Fibroblast of skin of left biceps (primary cell): ENCODE measurements at places on chromosomes 4 and X.

- DNase-seq: no peak
These were observed 200.3 kb upstream of the NHS start for GRCh38 chrX:17174671-17175070.

DNA sequence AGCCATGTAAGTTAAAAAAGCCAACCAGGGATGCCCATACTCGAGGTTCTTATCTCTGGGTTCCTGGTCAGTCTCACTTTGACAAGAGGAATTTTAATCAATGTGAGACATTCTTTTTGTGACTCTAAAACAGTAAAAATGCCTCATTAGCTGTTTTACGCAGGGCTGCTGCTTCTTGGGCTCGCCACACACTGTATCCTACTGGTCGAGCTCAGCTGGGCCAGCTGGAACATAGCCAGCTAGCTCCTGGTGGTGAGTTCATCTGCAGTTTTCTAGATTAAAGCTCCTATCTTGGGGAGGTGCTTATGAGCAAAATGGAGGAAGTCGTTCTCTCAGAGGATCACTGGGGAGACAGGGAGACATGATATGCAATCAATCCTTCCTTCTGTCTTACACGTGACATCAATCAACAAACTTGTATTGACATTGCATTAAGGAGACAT is 55.9 kb upstream of the LEF1 start:
- DNase-seq: no peak

GRCh38 chrX:15146515-15146914 is 123.4 kb downstream of the ASB9 start:
- DNase-seq: no peak

DNA sequence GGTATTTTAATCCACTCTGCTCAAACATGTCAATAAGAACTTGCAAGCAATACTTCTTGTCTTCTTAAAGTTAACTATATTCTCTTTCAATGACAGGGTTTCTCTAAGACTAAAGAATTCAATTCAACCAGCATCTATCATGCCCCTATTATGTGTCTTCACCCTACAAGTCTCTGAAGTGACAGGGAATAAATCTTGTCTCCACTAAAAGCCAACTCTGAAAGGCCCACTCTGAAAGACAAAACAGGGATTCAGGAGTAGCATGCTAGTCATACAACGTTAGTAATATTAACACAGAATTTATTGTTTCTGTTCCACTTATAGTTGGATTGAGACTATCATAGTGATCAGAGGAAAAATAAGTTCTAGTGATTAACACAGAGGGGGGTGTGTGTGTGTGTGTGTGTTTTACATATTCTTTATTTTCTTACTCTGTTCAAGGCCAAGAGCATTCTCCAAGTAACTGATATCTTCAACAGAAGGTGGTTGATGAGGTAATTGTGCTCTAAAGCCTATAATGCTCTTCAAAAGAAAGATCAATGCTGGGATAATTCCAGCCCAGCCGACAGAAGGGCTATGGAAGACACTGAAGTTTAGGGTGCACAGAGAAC is 122.4 kb upstream of the DCLK2 start:
- no peak for DNase-seq

DNA sequence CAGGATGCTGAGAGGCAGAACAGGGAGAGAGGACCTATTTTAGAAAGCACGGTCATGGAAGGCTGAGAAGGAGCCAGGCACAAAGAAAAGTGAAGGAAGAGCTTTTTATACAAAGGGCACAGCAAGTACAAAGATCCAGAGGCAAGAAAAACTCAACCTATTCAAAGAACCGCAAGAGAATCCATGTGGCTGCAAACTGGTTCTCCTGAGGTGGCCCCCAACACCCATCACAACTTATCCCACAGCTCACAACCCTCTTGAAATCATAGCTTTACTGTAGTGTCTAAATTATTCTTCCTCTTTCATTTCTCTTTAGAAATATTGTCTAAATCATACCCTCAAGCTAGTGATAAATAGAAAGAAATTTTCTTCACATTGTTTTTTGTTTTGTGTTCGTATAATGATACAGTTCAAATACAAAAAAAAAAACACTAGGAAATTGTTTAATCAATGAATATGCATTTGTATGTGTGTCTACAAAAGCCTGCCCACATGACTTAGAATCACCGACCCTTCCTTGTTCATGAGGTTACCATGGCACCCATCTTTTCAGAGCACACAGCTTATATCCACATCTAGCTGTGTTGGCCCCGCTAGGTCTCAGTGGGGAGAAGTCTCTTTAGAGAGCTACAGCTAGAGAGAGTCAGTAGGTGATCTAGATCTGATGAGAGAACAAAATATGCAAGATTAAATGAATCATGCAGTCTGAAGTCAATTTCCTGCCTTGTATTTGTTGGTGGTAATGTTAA is 126.9 kb upstream of the DCLK2 start:
- no peak for DNase-seq

DNA sequence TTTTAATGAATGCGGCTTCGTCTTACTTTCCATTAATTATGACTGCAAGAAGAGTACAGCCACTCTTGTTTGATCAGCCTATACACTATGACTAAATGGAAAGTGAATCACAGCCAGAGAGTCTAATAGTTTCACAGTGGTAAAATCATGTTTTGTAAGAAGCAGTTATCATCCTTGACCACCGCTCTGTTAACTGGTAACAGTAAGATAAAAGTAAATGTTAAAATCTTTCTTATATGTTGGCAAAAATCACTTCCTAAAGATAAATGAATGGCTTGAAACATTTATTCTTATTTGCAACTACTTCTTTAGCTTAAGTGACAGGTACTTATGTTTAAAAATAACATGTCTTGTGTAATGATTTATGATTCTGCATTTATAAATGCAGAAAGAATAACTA is 13.2 kb downstream of the GALNT7 start:
- DNase-seq: no peak

DNA sequence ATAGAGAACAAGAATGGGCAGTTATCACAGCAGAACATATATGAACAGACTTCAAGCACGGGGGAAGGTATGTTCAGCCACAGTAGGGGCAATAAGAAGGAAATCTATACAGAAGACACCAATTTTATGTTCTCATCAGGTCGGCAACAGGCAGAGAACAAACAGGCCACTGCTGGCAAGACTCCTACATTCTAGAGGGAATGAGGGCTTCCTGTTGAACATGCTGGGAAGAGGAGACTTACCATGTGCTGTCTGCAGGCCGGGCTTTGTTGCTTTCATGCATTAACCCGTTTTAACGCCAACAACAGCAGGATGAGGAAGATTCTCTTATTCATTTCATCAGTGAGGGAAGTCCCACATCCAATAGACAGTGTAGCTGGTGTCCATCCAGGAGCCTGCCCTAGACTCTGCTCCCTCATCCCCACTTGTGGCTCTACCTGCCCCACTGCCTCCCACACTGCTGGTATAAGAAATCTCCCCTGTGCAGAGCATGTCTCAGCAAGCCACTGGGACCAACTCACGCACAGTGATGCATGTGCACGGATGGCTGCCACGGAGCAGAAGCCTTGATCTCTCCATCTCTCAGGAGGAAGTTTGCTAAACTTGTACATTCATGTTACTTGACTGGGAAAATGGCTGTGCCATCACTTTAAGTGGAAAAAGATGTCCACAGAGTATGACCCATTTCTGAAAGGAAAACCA is 84.5 kb downstream of the ACOX3 start:
- DNase-seq: no peak

GRCh38 chr4:29927895-29928294 is 792.3 kb upstream of the PCDH7 start:
- no peak for DNase-seq

DNA sequence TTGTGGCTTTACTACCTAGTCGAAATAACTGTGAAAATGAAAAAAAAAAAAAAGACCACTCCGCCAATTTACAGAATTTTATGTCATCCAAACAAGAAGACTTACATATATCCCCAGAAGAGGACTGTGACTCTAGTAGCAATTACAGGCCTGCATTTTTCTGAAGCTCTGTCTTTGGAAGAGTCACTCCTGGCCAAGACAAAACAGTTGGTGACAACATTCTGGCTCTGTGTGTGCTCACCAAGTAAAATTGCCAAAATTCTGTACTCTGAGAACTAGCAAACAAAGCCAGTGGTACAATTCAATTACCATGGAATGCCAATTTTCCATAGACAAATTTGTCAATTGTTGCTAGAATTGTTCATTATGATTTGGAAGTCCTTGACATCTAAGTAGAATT is 311.1 kb downstream of the PDGFC start:
- DNase-seq: no peak

DNA sequence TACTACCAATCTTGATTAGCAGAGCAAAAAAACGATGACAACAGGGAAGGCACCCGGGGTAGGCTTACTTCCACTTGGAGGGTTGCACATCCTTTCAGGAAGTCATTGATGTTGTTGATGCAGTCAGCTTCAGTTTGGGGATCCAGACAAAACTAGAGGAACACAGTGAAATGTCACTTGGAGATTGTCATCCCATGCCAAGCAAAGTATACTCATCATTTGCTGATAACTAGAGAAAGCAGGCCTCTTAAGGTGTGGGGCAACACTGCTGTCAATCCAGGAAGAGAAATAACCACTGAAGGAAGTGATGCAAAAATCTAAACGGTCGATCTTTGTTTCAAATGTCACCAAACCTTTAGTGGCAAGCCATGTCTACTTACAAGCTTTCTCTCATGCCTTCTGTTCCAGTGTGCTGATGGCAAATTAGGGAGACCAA is 1.4 kb downstream of the ARHGEF6 start:
- no peak for DNase-seq

GRCh38 chr4:166846939-166847338 is 387.4 kb downstream of the SPOCK3 start:
- DNase-seq: no peak

- no peak for DNase-seq
These were observed 37.8 kb downstream of the GAB3 start for GRCh38 chrX:154712781-154713740.

DNA sequence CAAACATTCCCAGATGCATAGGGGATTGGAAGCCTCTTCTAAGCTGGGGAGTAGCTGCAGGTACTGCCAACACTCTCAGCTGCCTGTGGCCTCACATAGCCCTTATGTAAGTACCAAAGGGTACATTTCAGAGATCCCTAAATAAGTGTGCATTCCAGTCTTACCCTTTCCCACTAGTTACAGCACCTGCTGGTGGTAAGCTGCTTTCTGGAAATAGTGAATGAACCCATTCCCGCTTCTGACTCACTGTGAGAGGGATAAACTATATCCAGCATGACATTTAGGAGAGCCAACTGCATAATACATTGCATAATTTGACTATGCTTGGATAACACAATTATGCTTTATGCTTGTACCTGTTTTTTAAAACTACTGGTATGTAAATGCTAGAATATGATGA is 149.0 kb downstream of the FAM13A start:
- DNase-seq: no peak

GRCh38 chr4:878796-879728 is 53.1 kb downstream of the GAK start:
- no peak for DNase-seq

- no peak for DNase-seq
These were observed 26.0 kb downstream of the LRIT3 start for GRCh38 chr4:109873791-109874514.

DNA sequence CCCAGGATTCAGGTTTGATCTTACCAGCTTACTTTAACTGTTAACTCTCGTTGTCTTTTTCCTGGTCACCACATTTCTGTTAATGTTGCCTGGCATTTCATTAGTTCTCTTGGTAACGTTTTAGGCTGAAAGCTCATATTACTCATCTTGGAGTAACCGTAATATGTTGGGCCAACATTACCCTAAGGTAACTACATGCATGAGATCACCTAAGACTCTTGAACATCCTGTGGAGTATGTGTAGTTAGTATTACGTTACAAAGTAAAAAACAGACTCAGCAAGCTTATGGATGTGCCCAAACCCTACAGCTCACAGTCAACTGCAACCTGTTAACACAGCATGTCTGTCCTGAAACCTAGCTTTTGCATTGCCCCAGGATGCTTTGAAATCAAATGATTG is 203.3 kb upstream of the HS3ST1 start:
- DNase-seq: no peak

GRCh38 chr4:8050555-8051206 is 107.9 kb downstream of the ABLIM2 start:
- DNase-seq: no peak

- no peak for DNase-seq
These were observed 137.2 kb upstream of the ESX1 start for GRCh38 chrX:104391906-104392305.

GRCh38 chrX:125744914-125745313 is 421.2 kb downstream of the DCAF12L2 start:
- DNase-seq: no peak

GRCh38 chrX:65576160-65576559 is 41.6 kb upstream of the LAS1L start:
- DNase-seq: no peak

DNA sequence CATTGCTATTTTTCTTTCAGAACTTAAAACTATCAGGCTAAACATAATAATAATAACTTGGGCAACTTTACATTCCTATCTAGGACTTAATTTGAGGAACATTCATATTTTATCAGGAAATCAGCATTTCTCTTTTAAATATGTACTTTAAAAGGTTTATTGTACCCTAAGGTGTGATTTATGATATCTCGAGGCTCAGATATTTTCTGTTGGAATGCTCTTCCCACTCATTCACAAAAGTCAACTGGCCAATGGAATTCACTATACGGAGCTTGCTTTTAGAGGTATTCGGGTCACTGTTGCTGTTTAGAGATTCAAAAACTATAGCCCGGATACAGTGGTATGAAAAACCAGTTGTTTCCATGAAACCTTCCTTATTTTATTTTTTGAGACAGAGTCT is 328.3 kb downstream of the GBA3 start:
- no peak for DNase-seq

- DNase-seq: no peak
These were observed 152.0 kb upstream of the SLC4A4 start for GRCh38 chr4:71186566-71187403.
